ENCODE measurements at places on chromosomes 5 and 9.

- no peak for DNase-seq
Measured at GRCh38 chr9:98365781-98366180, 110.3 kb upstream of the TBC1D2 start.

DNA sequence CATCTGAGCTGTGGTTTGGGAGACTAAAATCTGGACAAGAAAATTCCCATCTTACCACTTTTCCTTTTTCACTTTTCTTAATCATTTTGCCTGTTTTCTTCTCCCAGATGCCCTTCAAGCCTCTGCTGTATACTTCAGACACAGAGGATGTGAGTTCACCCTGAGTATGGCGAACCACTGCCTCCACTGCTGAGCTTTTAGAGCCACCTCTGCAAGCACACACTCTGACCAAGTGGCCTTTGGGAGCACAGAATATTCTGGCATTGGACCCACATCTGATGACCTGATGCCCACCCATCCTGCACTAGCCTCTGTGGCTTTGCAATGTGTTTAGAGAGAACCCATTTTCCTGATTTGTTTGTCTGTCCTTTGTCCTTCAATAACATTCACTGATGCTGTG lies 32.5 kb downstream of the TERT start:
- DNase-seq: peak; percentile 4

DNA sequence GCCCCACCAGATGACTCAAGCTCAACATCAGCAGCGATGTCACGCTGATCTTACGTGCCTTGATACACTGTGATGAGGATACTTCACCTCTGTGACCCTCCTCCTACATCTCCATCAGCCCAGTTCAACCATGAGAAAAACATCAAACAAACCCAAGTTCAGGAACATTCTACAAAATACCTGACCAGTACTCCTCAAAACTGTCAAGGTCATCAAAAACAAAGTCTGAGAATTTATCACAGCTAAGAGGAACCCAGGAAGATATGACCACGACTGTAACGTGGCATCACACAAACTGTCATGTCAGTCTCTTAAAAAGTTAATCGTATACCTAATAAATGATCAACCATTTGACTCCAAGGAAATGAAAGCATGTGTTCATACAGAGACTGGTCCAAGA lies 90.8 kb downstream of the COL23A1 start:
- no peak for DNase-seq

- no peak for DNase-seq
Measured at GRCh38 chr9:70069704-70070103, 26.1 kb downstream of the MAMDC2 start.

DNA sequence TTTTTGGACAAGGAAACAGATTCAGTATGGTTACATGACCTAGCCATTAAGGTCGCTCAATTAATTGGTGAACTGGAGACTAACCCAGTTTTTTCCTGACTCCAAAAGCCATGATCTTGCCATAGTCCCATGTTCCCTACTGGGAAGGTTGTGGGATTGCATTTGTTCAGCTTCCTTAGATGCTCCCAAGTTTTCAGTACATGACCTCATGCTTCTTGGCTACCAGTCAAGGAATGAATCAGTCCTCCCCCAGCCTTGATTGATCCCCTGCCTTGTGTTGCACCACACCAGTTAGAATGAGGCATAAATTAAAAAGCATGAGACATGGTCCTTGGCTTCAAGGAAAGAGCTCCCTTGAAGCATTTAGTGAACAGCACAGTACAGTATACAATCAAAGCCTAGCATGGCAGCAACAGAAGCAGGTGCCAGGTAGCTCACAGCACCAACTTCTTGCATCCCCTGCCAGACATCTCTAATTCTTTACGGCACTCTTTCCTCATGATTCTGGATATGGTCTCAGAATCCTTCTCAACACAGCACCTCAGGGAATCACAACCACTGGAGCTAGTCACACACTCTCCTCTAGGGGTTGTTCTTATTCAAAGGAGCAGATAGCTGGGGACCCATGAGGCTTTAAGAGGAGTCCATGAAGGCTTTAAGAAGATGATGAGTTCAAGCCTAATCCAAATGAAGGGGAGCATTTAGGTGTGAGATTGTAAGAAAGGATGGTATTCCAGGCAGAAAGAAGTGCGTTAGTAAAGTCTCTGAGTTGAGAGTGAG lies 295.5 kb upstream of the CLINT1 start:
- DNase-seq: peak; percentile 37

DNA sequence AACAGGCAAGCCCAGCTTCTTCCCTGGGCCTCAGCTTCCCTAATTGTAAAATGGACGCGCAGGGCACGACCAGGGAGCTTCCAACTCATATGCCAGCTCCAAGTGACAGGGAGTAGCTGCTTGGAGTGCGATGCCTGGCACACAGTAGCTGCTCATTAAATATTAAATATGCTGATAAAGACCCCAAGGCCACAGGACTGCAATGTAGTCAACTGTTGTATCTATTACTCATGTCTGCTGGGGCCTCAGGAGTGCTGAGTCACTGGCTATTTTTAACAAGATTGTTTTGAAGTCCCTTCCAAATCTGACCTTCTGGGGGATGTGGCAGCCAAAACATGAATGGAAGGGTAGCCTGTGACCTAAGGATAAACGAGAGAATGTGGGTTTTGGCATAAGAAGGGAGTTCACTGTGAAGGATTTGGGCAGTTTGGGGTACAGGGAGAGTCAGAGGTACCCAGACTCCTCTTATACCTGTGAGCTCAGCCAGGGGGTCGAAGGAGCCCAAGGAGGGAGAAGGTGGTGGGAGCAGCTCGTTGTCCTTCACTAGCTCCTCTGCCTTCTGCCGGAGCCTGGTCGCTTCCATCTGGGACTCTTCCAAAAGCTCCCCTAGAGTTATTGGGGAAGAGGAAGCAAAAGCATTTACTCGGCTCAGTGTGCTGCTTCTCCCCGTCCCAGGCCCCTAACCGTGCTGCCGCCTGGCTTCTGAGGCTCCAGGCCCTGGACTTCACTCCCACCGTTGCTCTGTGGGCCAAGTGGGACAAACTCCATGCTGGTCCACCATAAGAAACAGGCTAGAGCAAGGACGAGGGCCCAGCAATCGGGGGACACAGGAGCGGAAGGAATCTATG lies 17.5 kb downstream of the TNIP1 start:
- DNase-seq: peak; percentile 92

GRCh38 chr5:169003721-169004541 lies 297.0 kb downstream of the SLIT3 start:
- no peak for DNase-seq

DNA sequence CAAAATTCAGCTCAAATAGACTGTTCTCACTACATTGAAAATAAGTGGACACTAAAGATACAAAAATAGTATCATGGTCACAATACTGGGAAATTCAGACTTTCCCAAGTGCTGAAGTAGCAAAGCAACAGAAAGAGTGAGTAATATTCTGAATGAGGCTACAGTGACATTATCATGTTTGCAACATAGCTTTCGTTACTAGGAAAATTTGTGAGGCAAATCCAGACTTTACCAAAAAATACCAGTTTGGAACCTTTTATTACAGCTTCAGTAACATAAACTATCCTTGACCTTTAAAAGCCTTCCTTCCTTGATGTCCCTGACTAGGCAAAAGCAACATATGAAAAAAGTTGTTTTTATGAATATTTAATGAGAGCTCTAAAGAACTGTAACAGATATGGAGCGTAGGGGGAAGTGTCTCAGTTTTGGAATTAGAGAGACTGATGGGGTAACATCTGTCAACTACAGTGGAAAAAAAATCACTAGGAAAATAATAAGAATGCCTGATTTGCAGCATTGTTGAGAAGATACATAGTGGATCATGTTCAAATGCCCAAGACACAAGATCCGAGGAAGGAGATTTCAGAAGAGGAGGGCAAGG lies 312.9 kb downstream of the ADGRV1 start:
- no peak for DNase-seq

GRCh38 chr9:133700819-133701320 lies 37.3 kb downstream of the SARDH start:
- peak; percentile 45 for DNase-seq

DNA sequence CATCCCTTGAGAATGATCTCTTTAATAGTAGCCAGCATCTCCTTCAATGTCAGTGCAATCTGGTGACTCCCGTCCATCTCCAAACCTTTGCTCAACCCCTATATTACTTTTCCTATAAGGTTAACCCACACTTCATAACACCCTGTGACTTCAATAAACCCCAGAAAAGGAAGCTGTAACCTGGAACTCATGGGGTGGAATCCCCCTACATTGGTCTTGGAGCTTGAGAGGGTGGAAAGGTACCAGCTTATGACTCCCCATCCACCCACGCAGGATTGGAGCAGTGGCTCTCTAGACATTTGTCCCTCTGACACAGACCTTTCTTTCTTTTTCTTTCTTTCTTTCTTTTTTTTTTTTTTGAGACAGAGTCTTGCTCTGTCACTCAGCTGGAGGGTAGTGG lies 54.7 kb upstream of the ZFR start:
- no peak for DNase-seq

All from RPMI7951 (cell line).